CD4-positive, alpha-beta memory T cell (primary cell): ENCODE measurements at places on chromosomes 12 and 14. TPM values are rescaled to one million over a fixed set of nuclear protein-coding genes. Genes with fewer than 3 reads are reported as not detected.

CFAP73 gene
- total RNA-seq, result not detected

TRHDE gene
- not detected for total RNA-seq

OTOGL gene
- not detected for total RNA-seq

TMEM120B gene
- total RNA-seq, result 12.8 TPM

KIF21A gene
- total RNA-seq, result 19.1 TPM

LBHD2 gene
- not detected for total RNA-seq

VDR gene
- 3.2 TPM for total RNA-seq

ADAMTS20 gene
- total RNA-seq, result not detected

ACSM4 gene
- total RNA-seq, result not detected

GLIPR1L1 gene
- not detected for total RNA-seq

TAS2R30 gene
- 3.8 TPM for total RNA-seq

PLBD1 gene
- 0.67 TPM for total RNA-seq

OR6C68 gene
- total RNA-seq, result not detected

SIX6 gene
- total RNA-seq, result not detected

ADCY4 gene
- total RNA-seq, result 8.1 TPM

SDR9C7 gene
- not detected for total RNA-seq

CSRP2 gene
- not detected for total RNA-seq

PKP2 gene
- 0.76 TPM for total RNA-seq

LRP1-AS gene
- total RNA-seq, result not detected

TAS2R42 gene
- not detected for total RNA-seq

FSCB gene
- not detected for total RNA-seq

CPNE8 gene
- total RNA-seq, result 3.4 TPM

TMEM119 gene
- total RNA-seq, result 0.58 TPM

AVPR1A gene
- total RNA-seq, result not detected

CACNA2D4 gene
- 19.2 TPM for total RNA-seq
